ENCODE measurements at places on chromosomes 2 and 18. TPM values are rescaled to one million over a fixed set of nuclear protein-coding genes. Genes with fewer than 3 reads are reported as not detected.

GRCh38 chr2:83394134-83394904, 1064.8 kb downstream of the SUCLG1 start:
- DNase-seq, result no peak

DNA sequence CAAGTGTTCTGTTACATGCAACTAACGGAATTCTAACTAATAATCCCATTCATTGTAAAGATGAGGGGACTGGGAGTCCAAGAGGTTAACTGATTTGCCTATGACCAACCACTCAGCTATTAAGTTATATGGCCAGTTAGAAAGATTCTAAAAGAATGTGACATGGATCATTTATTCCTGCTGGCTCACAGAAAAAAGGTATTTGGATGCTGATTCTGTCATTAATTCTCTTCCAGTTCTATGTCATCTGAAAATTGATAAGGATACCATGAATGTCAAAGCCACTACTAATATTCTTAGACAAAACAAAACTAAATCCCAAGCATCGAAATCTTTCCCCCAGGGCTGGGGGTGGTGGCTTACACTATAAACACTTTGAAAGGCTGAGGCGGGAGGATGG, 41.2 kb upstream of the GORASP2 start:
- no peak for DNase-seq

GRCh38 chr2:140975237-140975636, 1155.6 kb downstream of the LRP1B start:
- no peak for DNase-seq

GRCh38 chr2:26559044-26559405, 81.1 kb upstream of the OTOF start:
- DNase-seq, result no peak

- DNase-seq, result no peak
Measured at GRCh38 chr2:145751155-145751554, 1231.2 kb upstream of the ZEB2 start.

- DNase-seq, result peak; percentile 25
Measured at GRCh38 chr2:171529914-171530313, 7.6 kb downstream of the CYBRD1 start.

GRCh38 chr2:136408795-136409194, 290.8 kb upstream of the CXCR4 start:
- DNase-seq, result no peak

DNA sequence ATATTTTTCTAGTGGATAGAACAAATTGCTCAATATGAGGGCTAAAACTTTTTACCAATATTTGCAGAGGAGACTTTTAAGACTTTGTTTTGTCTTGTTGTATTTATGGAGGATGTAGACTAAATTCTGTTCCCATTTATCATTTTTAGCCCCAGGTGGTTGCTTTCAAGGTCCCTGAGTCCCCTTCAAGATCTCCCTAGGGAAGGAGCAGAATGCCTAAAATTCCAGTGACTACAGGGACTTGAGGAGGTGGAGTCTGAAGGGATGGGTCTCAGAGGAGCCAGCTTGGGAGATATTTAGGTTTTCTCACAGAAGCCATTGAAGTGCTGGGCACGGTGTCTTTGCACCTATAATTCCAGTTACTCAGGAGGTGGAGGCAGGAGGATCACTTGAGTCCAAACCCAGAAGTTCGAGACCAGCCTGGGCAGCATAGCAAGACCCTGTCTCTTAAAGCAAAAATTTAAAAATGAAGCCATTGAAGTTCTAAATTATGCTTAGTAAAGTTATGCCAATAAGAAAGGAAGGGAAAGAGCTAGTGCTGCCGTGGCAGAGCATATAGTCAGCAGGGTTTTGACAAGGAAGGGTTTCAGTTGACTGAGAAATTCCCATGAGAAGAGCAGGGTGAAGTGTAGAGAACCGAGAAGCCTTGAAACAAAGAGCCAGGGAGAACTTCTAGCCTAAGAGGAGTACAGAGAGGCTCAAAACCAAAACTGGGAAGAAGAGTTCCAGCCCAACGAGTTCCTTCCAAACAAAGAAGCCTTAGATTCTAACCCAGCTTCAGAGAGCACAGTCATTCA, 43.4 kb downstream of the COMMD1 start:
- no peak for DNase-seq

- no peak for DNase-seq
Measured at GRCh38 chr2:205439621-205440020, 242.7 kb upstream of the NRP2 start.

GRCh38 chr2:120445449-120446143, 99.7 kb downstream of the INHBB start:
- no peak for DNase-seq

DNA sequence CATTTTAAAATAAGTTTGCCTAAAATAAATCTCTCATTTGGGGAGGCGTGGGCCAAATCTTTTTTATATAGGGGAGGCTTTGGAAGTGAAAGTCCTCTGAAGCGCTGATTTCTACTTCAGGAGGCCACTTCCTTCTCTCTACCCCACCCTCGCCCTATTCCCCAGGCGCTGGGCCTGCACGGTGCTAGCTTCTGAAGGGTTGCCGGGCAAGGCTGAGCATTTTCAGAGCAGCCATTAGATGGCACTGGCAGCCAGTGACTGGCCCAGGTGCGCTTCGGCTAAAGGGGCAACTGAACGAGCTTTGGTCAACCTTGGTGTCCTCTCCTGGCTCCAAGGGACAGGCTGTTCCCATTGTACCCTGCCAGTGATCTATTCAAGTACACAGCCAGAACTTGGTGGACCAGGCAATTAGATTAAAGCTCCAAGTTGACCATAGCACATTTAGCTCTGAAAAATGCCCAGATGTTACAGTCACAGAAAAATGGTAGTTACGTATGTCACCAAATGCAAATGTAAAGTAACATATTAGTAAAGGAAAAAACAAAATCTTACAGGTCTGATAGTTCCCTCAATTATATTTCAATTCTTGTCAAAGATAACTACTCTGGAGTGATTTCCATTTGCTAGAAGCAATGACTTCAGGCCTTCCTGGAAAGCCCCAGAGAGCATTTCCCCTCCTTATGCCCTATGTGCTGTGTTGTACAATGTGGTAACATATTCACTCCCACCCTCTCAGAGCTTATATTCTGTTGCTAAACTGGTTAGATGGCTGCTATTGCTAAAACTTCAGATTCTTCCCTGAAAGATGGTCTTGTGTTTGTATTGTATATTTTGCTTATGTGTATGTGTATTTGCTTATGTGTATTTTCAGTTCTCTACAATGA, 2.1 kb downstream of the POMC start:
- peak; percentile 73 for DNase-seq

DNA sequence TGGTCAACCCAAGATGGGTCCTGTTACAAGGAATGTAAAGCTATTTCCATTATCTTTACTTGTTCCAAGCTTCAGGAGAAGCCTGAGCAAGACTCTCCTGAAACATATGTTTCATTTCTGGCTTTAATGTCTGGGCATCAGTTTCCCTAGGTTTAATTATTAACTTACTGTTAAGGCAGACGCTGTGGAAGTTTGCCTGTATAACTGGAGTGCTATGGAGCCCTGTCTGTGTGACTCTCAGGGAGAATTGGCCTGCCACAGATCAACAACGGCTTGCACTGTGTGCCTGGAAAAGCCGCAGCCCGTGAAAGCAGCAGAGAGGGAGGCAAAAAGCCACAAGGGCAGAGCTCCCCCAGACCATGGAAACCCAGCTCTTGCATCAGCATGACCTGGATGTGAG, 22.1 kb upstream of the LONRF2 start:
- DNase-seq, result no peak

DNA sequence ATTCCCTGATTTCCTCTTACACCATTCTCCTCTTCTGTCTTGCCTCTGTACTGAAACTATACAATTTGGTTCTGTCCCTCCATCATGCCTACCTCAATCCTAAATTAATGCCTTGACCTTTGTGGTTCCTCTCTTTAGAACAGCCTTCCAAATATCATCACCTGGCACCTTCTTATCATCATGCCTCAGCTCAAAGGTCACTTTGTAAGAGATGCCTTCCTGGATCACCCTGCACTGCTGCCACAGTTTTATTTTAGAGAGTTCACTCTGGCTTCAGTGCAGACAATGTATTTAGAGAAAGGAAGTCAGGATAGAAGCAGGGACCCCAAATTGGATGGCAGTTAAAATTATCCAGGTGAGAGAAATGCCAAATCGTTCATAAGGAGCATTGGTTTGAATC, 64.5 kb downstream of the LRRTM4 start:
- DNase-seq, result no peak

GRCh38 chr18:286515-287310, 18.9 kb upstream of the THOC1 start:
- DNase-seq, result peak; percentile 12

- DNase-seq, result no peak
Measured at GRCh38 chr2:77839102-77839501, 316.9 kb upstream of the LRRTM4 start.

SERPINB13 gene
- not detected for total RNA-seq

DUSP19 gene
- 5.0 TPM for total RNA-seq

SH3BP4 gene
- total RNA-seq, result 0.42 TPM

GULP1 gene
- not detected for total RNA-seq

ANKRD36C gene
- 27.7 TPM for total RNA-seq

TTR gene
- not detected for total RNA-seq

SOWAHC gene
- total RNA-seq, result 0.44 TPM

TDRD15 gene
- total RNA-seq, result not detected
